ENCODE measurements at places on chromosomes 5 and 9.

DNA sequence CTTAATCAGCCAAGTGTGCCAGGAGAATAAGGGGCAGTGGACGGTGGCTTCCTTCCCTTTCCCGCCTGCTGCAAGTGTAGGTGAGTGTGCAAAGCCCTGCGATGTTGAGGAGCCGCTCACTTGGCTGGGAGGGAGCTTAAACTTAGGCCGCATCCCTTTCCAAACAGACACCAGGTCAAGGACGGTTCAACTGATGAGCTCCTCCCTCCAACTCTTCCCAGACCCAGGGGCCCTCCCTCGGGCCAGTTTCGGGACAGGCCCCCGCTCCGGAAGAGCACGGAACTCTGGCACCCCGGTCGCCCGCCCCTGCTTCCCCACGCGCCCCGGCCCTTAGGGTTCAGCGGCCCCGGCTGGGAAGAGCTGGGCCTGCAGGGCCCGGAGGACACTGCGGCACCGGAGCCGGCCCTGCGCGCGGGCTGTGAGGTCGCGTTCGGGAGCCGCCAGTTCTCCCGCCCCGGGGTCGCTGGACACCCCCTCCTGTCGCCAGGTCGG lies 481 bp downstream of the MRPL36 start:
- peak; percentile 55 for DNase-seq

DNA sequence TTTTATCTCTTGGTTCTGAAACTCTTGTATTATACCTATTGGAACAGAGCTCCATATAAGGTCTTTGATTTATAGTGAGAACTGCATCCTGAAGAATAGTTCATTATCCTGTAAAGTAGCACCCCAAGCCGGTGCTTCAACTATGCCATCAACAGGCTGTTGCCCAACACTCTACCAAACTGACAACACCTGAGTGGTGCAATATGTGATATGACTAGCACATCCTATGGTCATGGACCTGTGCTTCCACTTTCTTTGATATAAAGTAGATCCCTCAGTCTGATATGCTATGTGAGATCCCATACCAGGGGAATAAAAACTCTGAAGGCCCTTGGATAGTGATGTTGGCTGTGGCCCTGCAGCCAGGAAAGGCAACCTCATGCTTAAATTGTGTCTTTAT lies 15.8 kb downstream of the CSF2 start:
- DNase-seq = no peak

- no peak for DNase-seq
These were observed 529 bp downstream of the UBAC1 start for GRCh38 chr9:135960411-135961276.

GRCh38 chr9:120869726-120870125 lies 7.3 kb downstream of the PHF19 start:
- no peak for DNase-seq

GRCh38 chr9:18778846-18779245 lies 254.2 kb downstream of the SAXO1 start:
- DNase-seq = no peak

Measured in stimulated activated naive CD8-positive, alpha-beta T cell treated with anti-CD3 and anti-CD28 coated beads, Interleukin-15, Interleukin-2, amounts not matched to agents 100 U/mL and 50 U/mL, for 24 hours (primary cell).